ENCODE measurements at places on chromosomes 2 and 18.

GRCh38 chr2:102753563-102754159 lies 8.2 kb upstream of the TMEM182 start:
- peak; percentile 71 for DNase-seq

GRCh38 chr2:177556153-177556552 lies 163.6 kb downstream of the AGPS start:
- DNase-seq = no peak

GRCh38 chr2:17309741-17310339 lies 208.4 kb downstream of the RAD51AP2 start:
- peak; percentile 68 for DNase-seq

DNA sequence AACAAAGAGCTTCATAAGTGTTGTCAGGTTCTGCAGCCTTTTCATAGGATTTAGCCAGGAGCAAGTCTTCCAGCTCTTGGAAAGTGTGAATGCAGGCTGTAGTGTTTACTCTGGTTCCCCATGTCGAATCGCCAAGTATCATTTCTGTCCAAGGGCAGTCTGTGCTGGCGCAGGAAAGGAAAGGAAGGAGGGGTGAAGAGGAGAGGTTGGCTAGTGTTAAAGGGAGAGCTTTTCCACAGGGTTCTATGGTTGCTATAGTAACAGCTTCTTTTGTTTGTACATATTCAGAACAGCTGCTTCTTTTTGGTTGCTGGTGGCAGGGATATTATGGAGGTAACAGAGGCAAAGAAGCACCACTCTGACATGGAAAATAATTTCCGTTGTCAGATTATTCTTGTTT lies 69.9 kb downstream of the KCNH7 start:
- DNase-seq = no peak

DNA sequence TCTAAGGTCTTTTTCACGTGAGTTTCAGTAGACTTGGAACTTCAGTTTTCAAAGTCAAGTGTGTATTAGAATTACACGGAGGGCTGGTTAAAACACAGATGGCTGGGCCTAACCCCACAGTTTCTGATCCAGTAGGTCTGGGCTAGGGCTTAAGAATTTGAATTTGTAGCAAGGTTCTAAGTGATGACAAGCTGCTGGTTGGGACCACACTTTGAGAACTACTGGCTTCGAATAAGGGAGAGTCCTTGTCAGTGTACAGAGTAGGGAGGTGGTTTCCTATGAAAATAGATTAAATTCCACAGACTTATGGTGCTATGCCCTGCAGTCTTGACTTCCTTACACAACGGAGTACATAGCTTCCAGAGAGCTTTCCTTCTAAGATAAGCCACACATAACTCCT lies 4.5 kb downstream of the RHOB start:
- DNase-seq = no peak

DNA sequence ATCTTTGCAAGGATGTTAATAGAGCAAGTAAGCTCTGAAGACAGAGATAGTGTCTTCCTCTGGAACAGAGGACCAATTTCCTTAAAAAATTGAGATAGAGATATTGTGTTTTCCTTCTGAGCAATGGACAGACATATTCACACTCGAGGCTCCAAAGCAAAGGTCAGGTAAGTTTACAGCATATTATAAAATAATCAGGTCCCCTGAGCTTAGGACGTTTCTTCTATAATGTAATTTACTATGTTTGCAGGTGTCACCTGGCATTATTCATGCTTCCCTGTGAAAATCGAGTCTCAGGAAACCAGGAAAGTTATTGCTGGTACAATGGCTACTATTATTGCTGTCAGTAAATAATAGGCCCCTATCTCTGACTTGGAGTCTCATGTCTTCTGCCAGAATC lies 1135.8 kb upstream of the ACVR2A start:
- DNase-seq = no peak

DNA sequence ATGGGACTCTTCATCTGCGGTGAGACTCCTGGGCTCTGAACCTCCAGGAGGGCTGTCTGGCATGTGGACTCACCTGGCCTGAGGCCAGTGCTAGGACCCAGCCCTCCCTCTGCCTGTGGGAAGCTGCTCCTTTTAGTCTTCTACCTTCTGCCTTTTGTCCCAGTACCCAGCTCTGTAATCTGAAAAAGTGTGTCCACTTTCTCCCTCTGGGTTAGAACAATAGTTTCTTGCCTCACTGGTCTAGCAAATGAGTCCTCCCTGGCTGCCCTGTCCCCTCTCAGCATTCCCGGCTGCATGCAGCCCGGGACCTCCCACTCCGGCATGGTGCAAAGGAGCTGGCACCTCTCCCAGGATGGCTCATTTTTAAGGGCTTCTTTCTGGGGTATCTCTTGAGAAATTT lies 25.9 kb downstream of the GKN2 start:
- no peak for DNase-seq

GRCh38 chr2:40404517-40404916 lies 47.4 kb downstream of the SLC8A1 start:
- peak; percentile 54 for DNase-seq

Measured in ACHN (cell line).